Skin of body (tissue), 3 donors: ENCODE measurements at places on chromosomes 2 and 18. TPM values are rescaled to one million over a fixed set of nuclear protein-coding genes. Genes with fewer than 3 reads are reported as not detected.
A peak's percentile ranks its signal among the peaks of the same experiment; 100 is the strongest.

Gene LYPD1
- 0.99 TPM for total RNA-seq

Gene SLC5A6
- 23.0 TPM for total RNA-seq

Gene SLC35F5
- total RNA-seq, result 136 TPM

Gene RAB10
- 61.7 TPM for total RNA-seq

DNA sequence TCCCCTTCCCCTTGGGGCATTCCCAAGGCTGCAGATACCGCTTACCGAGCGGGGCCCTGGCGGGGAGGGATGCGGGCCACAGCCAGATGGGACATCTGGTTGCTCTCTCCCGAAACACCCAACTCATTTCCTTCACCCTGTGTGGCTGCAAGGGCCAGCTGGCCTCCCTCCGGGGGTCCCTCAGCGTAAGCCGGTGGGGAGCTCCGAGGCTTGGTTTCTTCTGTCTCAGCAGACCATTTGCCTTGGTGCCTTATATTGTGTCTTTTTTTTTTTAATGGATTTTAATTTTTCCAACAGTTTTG, 107.6 kb upstream of the ODC1 start:
- DNase-seq, result no peak

GRCh38 chr18:54094474-54094873, 130.0 kb downstream of the MBD2 start:
- DNase-seq, result no peak

DNA sequence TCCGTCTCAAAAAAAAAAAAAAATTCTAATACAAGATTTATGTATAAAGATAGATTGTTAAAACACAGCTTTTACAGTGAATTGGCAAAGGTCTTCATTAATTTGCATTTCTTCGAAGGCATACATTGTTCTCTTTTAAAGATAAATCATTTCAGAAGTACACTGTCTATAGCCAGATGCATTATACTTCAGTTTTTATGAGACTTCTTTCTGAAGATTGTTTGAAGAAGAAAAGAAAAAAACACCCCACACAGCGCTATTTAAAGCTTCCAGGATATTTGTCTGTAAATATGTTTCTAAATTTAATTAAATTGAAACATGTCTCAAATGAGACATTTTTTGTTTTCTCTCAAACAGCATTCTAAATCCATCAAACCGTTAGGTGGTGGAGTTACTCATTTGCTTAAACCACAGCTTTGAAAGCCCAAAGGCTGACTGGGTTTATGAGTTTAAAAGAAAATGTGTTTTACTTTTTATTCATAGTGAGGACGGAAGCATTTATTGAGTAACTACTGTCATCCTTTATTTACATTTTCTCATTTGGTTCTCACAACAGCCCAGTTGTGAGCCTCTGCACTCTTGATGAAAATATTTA, 42.4 kb upstream of the C1GALT1C1L start:
- DNase-seq, result no peak

DNA sequence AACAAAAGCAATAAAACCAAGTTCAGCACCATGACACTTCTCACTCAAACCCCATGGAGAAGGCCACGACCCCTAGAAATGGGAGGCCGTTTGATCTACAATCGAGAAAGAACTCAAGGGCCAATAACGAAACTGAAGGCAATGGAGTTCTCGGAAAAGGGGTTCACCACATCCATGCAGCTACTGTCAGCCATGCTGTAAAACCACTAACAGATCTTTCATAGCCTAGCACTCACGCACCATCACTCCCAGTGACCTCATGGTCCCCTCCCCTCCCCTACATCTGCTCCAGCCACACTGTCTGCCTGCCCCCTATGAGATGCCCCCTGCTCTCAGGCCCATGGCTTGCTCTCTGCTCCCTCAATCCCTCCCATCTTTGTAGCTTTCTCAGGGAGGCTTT, 135.3 kb downstream of the TMEM163 start:
- no peak for DNase-seq

DNA sequence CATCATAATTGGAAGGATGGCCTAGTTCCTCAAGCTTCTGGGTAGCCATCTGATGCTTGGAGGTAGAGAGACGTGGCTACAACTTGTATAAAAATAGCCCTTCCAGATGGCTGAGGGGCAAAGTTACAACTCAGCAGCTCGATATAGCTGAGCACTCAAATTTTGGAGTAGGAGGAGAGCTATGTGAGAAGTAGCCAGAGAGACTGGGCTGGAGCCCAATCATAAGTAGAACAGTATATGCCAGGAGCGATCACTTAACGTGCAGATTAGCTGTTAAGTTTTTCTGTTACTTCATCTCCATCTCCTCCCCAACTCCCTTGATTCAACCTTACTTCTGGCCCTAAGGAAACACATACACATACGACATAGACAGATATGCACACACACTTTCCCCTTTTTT, 28.8 kb downstream of the CNRIP1 start:
- DNase-seq, result no peak

DNA sequence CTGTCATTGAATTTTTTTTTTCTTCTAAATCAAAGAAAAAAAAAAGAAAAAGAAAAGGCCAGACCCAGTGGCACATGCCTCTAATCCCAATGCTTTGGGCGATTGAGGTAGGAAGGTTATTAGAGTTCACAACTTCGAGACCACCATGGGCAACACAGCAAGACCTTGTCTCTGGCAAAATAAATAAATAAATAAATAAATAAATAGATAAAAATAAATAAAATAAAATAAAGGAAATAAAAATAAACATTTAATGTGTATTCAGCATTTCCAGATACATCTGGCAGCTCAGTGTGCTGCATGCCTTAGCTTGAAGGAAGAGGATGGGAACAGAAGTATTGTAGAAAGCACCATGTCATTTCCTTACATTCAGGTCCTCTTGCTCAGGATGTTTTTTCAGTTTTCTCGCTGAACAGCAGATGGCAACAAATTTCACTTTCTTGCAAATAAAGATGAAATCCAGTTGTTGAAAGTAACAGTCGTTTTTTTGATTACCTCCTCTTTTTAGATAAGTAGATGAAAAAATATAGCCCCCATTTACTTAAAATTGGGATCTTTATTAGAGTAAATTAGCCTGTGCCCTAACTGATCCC, 25.7 kb upstream of the FAM178B start:
- DNase-seq, result peak; percentile 59
